T-helper 2 cell (primary cell): ENCODE measurements at places on chromosomes 13 and 19.
A peak's percentile ranks its signal among the peaks of the same experiment; 100 is the strongest.

- DNase-seq = no peak
These were observed 603 bp downstream of the GPALPP1 start for GRCh38 chr13:44989941-44990340.

DNA sequence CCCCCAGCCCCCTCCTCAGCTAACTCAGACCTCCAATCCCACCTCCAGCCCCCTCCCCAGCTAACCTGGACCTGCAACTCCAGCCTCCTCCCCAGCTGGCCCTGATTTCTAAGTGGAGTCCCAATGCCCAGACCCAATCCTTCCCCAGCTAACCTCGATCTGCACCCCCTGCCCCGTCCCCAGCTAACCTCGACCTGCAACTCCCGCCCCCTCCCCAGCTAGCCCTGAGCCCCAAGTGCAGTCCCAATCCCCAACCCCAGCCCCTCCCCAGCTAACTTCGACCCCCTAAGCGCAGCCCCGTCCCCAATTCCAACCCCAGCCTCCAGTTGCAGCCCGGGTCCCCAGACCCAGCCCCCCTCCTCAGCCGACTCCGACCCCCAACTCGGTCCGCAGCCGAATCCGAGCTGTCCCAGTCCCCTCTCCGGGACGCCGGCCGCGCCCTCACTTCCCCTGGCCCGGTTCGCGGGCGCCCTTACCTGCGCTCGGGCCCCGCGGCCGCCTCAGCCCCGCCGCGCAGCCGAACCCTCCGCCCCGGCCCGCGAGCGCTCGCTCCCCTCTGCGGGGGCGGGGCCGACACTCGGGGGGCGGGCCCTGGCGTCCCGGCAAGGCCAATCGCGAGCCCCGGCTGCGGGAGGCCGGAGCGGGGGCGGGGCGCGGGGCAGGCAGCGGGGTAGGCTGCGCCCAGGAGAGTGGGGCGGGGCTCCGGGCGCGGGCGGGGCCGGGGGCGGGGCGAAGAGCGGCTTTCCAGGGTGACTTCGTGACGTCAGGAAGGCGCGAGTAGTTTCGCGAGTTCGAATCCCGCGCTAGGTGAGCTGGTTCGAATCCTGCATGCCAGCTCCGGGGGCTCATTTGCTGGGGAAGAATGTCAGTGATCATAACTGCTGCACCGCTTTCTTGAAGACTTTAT lies at the start of gene GNG7:
TSS of gene GNG7 (minus strand) at position 525 of the 907 bp plus-strand sequence. CDS start 182,006 bp downstream, outside the sequence.
- DNase-seq = peak; percentile 92

DNA sequence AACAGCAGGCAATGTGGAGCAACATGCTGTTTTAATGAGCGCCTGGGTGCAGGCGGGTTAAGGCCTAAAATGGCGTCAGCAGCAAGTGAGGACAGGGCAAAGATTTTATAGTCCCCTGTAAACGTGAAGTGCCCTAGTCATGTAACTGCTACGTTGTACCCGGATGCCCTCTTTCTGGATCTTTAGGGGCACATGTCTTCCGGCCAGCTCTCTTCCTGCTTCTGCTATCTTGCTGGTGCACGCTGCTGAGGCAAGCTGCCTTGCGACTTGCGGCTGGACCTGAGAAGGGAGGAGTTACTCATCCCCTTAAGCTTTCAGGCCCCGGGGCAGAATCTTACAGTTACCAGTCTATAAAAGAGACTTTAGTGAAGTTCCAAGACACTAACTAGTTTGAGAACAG lies 303.6 kb upstream of the DACH1 start:
- no peak for DNase-seq

DNA sequence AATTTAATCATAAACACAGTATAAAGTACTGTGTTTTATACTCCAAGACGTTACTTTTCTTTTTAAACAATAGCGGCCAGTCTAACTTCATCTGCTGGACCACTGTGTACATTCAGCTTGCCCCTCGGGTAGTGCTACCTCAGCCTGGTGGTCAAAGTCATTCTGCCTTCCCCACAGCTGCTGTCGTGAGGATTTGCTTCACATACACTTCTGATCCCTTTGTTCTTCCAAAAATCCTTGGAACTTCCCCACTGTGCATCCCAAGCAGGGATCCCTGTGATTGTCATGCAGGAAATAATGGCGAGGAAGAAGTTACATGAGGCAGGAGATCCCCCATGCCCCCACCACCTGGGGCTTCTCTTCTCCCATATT lies 234.9 kb upstream of the STARD13 start:
- DNase-seq = no peak

GRCh38 chr13:98927951-98928927 lies 49.6 kb downstream of the DOCK9 start:
- DNase-seq = no peak

- DNase-seq = no peak
These were observed 1490.3 kb downstream of the UQCRFS1 start for GRCh38 chr19:27722625-27723024.

DNA sequence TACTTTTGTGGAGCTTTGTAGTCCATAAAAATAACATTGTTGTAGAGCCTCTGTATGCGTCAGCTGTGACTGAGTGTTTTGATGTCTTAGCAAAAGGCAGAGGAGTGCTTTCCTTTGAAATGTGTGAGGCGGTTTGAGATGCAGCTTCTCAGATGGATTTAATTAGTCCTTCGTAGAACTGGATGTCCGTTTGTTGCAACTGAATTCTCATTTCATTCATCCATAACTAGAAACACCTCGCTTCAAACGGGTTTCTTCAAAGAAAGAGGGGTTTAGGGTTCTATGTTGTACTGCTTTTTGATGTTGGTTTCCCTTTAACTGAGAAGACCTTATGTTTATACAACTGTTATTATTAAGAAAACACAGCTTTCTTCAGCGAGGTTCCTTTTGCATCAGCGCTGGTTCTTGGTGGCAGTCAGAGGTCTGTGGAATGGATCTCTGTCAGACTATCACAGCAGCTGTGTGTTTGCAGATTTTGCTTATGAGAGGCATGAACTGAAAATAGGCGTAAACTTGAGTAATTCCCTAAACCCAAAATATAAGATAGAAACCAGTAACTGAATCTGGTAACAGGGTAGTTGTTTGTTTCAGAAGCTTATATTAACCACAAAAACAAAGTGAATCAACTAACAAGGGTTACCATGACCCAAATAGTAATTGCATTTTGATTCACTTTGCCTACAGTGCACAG lies 194.4 kb downstream of the GGACT start:
- DNase-seq = no peak

- DNase-seq = peak; percentile 36
These were observed 729 bp upstream of the MADCAM1 start for GRCh38 chr19:495402-496111.

DNA sequence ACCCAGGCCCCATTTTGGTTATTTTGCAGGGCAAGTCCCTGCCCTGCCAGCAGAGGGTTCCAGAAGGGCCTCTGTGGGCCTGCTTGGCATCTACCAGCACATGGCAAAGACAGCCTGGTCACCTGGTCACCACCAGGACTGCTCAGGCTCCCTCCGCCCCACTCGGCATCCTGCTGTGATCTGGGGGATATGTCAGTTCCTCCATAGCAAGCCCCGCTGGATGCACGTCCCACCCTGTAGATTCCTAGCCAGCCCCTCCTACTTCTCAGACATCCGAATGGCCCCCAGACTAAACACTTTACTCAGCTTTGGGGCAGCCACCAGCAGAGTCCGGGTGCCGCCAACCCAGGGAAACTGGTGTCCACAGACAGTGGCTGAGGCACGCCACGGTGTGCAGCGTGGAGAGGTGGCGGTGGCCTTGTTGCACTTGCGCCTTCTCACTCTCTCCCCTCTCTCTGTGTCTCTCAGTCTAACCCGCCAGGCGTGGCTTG lies 31.8 kb upstream of the USE1 start:
- no peak for DNase-seq

DNA sequence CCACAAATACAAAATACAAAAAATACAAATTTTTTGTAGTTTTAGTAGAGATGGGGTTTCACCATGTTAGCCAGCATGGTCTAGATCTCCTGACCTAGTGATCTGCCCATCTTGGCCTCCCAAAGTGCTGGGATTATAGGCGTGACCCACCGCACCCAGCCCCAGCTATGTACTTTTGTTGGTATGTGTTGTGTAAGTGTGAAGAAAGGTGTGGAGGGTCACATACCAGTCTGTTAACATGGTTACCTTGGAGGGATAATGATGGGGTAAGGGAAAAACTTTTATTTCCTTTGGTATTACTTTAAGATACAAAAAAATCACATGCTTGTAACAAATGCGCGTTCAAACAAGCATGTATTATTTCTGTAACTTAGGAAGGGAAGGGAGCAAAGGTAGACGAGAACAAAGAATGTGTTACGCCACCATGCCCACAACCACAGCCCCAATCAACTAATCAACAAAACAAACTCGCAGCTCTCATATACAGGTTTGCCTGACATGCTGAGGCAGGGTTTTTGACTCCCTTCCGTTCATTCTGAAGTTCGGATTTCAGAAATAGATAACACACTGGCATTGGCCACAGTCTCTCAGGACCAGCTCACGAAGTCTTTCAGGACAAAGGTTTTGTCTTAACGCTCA lies 13.5 kb upstream of the VWA8 start:
- DNase-seq = peak; percentile 55

- no peak for DNase-seq
These were observed 7.0 kb downstream of the TBC1D4 start for GRCh38 chr13:75474956-75475355.

- DNase-seq = no peak
These were observed 15.9 kb downstream of the ZDHHC20 start for GRCh38 chr13:21443171-21443570.

GRCh38 chr13:84265257-84265764 lies 383.0 kb upstream of the SLITRK1 start:
- DNase-seq = no peak

DNA sequence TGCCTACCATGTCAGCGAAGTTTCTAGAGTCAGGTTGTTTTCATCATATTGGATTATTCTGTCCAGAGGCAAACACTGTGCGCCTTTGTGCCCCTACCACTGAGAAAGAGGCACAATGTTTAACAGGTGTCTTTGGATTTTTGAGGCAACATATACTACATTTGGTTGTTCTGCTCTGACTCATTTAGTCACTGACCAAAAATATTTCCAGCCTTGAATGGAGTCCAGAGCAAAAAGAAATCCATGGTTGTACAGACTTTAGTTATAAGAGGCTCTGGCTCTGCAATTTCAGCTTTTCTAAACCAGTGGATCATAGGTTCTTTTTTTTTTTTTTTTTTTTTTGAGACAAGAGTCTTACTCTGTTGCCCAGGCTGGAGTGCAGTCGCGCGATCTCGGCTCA lies 35.7 kb downstream of the LACC1 start:
- no peak for DNase-seq

DNA sequence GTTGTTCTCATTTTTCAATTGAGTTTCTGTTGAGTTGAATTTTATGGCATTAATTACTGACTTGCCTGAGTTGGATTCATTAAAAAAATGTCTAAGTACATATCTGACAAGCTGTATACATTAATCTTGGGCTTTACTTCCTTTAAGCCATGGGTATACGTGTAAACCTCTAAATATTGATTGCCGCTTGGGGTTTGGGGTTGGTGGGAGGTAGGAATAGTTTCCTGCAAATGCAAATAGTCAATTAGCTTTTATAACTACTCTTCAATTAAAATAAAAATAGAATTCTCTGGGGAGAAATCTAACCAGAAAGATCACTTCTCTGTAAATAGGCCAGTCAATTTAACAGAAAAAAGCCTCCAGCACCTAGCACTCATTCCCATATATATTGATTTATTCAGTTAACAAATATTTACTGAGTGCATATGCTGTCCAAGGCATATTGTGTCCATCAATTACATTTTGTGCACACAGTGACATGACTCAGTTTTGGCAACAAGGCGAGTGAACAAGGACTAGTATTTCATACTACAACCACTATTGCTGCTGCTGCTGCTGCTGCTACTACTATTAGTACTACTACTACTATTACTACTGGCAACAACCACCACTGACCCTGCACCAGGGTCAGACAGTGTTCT lies 306.8 kb downstream of the RFC3 start:
- no peak for DNase-seq

DNA sequence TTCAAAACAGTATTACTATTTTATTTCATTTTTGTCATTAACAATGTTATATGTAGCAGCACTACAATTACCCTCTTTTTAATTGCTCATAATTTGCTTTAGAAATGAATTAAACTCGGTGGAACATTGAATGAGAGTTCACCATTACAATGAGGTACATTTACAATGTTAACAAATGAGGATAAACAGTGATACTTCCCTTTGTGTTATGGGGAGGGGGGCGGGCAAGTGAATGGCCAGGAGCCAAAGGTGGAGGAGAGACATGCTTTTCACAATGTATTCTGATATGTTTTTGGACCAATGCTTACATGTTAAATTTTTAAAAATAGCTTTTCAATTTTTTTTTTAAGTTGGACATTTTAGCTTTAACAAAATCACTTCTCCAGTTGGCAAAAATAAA lies 34.2 kb downstream of the NALCN start:
- DNase-seq = no peak

GRCh38 chr13:114119196-114119595 lies 13.2 kb downstream of the RASA3 start:
- no peak for DNase-seq

DNA sequence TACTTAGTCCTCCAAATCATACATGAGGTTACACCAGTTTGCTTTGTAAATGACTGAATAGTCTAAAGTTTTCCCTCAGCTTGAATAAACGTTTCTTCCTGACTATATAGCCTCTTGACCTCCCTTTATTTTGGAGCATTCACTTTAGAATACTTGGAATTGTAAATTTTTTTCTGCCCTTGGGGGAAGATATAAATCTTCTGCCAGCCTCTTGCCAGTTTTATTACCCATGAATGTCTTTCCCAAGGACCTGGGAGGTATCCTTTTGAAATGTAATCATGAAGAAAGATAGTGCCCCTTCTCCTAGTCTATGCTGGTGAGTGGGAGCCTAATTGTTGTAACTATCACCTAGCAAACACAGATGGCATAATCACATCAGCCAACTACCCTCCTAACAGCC lies 2033.9 kb upstream of the PCDH20 start:
- no peak for DNase-seq

DNA sequence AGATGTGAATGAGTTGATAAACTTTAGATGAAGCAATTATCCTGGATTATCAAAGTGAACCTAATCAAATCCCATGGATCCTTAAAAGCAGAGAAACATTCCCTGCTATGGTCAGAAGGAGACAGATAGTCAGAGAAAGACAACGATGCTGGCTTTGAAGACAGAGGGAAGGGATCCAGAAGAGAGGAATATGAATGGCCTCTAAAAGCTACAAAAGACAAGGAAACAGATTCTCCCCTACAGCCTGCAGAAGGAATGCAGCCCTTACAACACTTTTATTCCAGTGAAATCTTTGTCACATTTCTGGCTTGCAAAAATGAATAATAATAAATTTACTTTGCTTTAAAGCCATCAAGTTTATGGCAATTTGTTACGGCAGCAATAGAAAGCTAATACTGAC lies 1164.2 kb downstream of the PCDH17 start:
- DNase-seq = no peak

- no peak for DNase-seq
These were observed 449.3 kb downstream of the PCDH9 start for GRCh38 chr13:66780814-66781213.
